ENCODE measurements at places on chromosomes 11 and 22.
A peak's percentile ranks its signal among the peaks of the same experiment; 100 is the strongest.

GRCh38 chr11:129251067-129251466 lies 58.9 kb upstream of the ARHGAP32 start:
- DNase-seq: no peak

DNA sequence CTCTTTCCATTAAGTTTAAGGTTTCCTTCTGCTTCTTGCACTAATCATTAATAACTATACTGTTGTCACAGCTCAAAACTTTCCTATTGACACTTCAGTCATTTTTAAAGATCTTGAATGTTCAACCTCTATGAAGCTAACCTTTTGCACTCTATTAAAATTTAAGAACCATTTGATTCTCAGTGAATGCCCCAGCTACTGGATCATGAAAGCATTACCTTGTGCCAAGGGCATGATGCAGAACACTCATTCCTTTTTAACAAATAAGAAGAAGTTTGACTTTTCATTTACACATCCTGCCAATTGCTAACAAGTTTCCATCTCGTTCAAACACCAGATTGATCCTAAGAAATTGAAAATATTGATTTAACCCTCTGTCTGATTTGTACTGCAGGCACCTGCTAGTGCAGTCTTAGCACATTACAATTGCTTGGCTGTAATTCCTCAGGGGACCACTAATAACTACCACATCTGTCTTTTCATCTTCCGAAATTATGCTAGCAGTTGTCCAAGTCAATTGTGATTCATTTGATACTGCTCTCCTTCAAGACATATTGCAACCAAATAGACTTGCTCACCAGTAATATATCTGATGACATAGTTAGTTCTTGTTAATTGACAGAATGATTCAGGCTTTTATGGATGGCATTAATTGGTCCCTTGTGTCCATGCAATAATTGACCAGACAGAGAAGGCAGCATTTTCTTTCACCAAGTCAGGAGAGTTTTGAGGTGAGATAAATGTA lies 158.4 kb downstream of the TEAD1 start:
- DNase-seq: no peak

DNA sequence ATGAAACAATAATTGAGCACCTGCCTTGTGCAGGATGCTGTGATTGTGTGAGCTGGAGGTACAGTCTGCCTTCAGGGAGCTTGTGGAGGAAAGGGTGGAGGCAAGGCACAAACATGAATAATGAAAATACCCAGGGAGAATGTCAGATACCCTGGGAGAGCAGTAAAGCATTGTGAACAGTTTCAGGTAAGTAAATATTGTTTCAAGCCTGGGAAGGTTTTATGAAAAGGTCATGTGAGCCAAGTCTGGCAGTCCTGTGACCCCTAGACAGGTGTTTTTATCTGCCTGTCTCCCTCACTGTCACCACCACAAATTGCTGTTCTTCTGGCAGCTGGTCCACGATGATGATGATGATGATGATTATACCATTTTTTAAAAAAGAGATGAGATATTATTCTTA lies 32.0 kb downstream of the SPECC1L start:
- DNase-seq: no peak

DNA sequence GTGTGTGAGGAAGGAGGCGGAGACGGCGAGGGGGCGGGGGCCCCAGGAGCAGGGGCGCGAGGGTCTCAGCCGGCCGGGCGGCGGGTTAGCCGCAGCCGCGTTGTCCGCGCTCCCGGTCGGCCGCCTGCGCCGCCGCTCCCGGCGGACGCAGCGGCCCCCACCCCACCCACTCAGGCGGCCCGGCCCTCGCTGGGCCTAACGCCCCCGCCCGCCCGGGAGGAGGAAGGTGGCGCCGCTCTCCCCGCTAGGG lies at the start of gene FCHSD2:
Gene FCHSD2, minus strand, starts transcription at position 191 of the 250 bp plus-strand sequence. CDS start 441 bp downstream, outside the sequence.
- DNase-seq: no peak

GRCh38 chr22:49235463-49236300 lies 592.0 kb downstream of the BRD1 start:
- no peak for DNase-seq

- DNase-seq: peak; percentile 77
Observed at GRCh38 chr22:44523981-44524759, 26.1 kb upstream of the RTL6 start.

GRCh38 chr11:30150425-30150824 lies 80.4 kb upstream of the FSHB start:
- DNase-seq: no peak

DNA sequence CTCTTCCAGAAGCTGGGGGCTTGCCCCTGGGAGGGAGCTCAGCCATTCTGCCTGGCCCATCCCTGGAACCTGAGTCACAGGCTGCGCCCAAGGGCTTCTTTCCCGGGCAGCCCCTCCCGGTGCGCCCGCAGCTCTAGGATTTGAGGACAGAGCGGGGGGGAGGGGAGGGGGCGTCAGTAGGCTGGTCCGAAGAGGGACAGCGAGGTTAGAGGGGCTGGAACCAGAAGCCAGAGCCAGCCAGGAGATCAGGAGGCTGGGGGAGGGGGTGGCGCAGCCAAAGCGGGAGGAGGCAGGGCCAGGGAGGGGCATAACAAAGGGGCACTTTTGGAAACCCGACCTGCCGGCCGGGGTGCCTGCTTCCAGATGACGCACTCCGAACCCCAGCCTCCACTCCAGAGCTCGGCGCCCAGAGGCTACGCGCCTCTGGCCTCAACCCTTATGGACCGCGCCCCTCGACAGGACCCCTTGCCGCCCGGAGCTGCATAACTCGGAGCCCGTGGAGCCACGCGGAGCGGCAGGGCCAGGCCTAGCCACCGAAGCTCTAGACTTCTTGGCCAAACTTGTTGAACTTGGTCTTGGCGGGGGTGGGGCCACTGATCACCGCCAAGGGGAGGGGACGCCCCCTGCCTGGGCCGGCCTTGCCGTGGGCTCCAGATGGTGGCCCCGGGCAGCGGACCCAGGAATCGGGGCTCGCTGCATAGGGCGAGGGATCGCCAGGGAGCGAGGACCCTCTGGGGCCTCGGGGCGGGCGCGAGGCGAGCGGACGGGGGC lies 744 bp downstream of the PACSIN3 start:
- DNase-seq: no peak

Data from RCC 7860 (cell line).